ENCODE measurements at places on chromosomes 4 and X.
A peak's percentile ranks its signal among the peaks of the same experiment; 100 is the strongest.

DNA sequence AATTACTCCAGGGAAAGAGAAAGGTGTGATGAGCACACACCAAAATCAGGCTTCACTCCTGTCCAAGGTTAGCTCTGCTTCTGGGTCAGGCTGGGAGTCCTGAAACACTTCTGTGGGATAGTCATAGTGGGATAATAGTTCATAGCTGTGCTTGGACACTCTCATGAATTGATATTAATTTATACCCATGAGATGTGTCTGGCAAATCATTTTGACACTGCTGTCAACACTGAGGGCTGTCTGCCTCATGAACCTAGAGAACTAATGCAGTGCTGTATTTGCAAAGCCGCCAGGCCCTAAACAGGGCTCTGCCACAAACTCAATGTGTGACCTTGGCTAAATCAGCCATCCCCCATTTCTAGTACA, 24.5 kb upstream of the PGRMC1 start:
- no peak for DNase-seq

- peak; percentile 45 for DNase-seq
Measured at GRCh38 chr4:36385951-36386571, 104.6 kb downstream of the DTHD1 start.

- no peak for DNase-seq
Measured at GRCh38 chr4:7976025-7976424, 36.4 kb upstream of the AFAP1 start.

DNA sequence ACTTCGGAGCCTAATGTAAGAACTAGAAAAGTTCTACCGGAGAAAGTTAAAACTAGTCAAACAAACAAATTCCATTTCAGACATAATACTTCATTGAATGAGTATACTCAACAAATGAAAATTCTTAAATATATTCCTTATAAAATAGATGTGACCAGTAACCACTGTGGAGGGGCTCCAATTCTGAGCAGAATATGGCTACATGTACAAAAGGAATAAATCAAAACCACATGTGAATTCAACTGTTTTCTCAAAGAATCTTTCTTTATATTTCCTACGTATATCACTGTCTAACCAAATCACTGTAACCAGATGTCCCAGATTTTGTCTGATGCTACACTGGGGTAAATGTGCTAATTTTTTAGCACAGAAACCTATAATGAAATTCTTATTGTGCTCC, 49.0 kb downstream of the HTN1 start:
- DNase-seq, result no peak

DNA sequence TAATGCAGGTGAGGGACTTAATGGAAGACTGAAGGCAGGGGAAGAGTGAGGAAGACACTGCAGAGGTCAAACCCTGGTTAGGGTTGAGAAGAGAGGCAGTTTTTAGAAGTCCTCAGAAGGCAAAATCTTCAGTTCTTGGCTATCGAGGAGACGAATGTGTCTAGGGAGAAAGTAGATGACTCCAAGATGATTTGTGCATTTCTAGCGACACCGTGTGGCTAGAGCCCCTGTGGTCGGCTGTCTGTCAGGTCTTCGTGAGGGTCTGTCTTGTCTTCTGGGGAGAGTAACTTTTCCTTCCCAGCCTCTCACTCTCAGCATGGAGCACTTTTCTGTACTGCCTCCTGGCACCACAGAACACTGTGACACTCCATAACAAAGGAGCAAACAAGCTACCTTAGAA, 458.1 kb downstream of the STIM2 start:
- no peak for DNase-seq

DNA sequence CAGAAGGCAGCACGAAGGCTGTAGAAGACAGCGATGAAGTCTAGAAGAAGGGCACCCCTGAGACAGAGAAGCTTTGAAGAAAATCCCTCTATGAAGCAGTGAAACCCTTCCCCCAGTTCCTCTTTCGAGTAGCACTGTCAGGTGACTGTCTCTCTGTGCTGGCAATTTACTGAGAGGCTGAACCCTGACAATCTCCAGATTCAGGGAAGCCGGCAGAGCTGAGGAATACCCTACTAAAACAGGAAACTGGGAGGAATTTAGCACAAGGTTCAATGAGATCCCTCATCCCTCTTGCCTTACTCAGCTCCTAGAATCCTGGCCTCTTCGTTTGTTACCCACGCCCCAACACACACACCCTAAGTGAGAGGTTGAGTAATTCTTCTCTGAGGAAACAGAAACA, 239.7 kb upstream of the NOCT start:
- DNase-seq, result no peak

DNA sequence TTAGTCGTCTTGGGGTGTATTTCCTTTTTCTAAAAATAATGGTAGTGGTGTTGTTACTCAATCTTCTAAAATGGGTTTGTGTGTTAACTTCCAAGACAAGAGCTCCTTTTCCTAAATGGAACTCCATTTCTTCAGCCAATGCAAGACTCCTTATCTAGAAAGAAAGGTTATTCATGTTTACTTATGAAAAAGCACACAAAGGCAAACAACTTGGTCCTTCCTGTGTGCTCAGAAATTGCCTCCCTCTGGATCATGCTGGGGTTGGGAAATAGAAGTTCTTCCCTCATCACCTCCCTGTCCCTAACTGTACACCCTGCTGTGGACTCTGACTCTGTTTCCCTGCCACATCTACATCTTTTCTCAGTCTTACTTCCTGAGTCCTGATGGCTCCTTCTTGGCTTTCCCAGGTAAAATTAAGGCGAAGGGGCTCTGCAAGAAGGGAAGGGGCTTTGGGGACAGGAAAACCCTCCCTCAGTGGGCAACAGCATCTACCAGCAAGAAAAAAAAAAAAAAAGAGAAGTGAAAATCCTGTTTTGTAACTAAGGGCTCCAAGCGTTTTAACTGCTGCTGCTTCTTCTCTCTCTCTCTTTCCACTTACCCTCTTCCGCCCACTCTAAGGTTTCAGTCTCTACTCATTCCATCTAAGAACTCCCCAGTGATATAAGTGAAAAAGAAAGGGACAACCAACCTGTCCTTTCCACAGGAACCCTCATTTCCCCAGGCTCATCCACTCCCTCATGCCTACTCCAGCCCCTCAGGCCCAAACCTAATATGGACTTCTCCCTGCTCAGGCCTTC, 19.8 kb upstream of the TASL start:
- peak; percentile 58 for DNase-seq

- DNase-seq, result no peak
Measured at GRCh38 chr4:119602366-119602765, 26.2 kb downstream of the PDE5A start.

DNA sequence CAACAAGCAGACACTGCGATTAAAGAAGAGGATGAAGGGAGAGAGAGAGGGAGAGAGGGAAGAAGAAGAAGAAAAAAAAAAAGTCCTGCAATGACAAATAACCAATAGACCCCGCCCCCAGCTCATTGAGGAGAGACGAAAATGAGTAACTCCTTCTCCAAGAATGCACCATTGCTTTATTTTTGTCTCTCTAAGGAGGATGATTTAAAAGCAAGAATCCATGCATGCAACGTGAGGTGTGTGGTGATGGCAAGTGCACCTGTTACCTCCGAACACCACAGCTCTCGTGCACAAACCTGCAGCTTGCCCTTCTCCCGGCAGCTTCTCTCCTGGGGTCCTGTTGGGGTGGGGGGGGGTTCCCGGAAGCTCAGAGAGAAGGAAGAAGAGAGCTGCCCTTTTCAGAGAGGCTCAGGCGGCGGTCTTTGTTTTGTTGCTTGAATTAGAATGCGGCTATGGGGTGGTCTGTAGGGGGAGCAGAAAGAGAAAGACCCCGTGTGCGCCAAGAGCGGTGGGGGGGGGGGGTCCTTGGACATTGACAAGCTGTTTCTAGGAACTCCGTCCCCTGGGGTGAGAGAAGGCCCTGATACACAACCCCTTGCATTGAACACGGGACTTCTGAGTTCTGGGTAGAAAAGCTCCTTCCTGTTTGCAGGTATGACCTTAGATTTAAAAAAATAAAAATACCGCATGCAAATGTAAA, 100.7 kb downstream of the CRLF2 start:
- no peak for DNase-seq

- no peak for DNase-seq
Measured at GRCh38 chr4:65249111-65249510, 421.2 kb downstream of the EPHA5 start.

DNA sequence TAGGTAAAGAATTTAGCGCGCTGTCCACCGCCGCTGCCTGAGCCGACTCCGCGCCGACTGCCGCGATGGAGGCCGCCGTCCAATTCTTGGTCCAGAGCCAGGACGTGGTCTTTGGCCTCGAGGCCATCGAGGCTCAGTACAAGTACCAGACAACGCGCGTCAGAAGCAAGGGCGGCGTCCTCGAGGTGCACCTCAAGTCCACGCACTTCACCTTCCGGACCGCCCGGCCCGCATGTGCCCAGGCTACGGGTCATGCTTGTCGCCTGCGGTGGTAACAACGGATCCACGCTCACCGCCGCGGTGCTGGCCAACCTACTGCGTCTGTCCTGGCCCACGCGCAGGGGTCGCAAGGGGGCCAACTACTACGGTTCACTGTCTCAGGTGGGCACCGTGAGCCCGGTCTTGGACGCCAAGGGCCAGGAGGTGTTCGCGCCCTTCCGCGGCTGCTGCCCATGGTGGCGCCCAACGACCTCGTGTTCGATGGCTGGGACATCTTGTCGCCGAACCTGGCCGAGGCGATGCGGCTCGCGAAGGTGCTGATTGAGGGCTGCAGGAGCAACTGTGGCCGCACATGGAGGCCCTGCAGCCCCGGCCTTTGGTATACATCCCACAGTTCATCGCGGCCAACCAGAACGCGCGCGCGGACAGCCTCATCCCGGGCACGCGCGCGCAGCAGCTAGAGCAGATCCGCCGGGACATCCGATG, 128.0 kb downstream of the ANAPC4 start:
- no peak for DNase-seq

GRCh38 chrX:69103539-69103938, 61.7 kb downstream of the PJA1 start:
- no peak for DNase-seq

GRCh38 chr4:20532116-20532790, 168.0 kb upstream of the PACRGL start:
- no peak for DNase-seq

GRCh38 chr4:71732706-71733105, 51.2 kb downstream of the GC start:
- DNase-seq, result no peak

DNA sequence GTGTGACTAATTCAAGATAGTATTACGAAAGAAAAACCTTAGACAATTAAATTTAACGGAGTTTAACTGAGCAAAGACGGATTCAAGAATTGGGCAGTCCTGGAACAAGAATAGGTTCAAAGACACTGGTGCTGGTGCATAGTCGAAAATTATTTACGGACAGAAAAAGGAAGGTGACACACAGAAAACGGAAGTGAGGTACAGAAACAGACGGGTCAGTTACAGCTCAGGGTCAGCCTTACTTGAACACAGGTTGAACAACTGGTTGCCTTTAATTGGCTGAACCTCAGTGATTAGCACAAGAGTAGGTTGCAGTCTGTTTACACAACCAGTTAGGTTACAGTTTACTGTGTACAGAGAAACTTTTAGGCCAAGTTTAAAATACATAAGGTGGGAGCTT, 31.5 kb downstream of the KLHL8 start:
- no peak for DNase-seq

- no peak for DNase-seq
Measured at GRCh38 chr4:124372916-124373315, 339.6 kb downstream of the ANKRD50 start.

- DNase-seq, result no peak
Measured at GRCh38 chrX:4263030-4263803, 549.8 kb upstream of the PRKX start.

GRCh38 chrX:23888887-23889501, 18.7 kb downstream of the APOO start:
- no peak for DNase-seq

- DNase-seq, result no peak
Measured at GRCh38 chrX:148500423-148501385, at the start of gene AFF2. Gene AFF2, plus strand, starts transcription at chrX:148500617. Its CDS starts 481 bp downstream, at chrX:148501098.

GRCh38 chrX:82734140-82734539, 774.0 kb upstream of the POU3F4 start:
- DNase-seq, result no peak

DNA sequence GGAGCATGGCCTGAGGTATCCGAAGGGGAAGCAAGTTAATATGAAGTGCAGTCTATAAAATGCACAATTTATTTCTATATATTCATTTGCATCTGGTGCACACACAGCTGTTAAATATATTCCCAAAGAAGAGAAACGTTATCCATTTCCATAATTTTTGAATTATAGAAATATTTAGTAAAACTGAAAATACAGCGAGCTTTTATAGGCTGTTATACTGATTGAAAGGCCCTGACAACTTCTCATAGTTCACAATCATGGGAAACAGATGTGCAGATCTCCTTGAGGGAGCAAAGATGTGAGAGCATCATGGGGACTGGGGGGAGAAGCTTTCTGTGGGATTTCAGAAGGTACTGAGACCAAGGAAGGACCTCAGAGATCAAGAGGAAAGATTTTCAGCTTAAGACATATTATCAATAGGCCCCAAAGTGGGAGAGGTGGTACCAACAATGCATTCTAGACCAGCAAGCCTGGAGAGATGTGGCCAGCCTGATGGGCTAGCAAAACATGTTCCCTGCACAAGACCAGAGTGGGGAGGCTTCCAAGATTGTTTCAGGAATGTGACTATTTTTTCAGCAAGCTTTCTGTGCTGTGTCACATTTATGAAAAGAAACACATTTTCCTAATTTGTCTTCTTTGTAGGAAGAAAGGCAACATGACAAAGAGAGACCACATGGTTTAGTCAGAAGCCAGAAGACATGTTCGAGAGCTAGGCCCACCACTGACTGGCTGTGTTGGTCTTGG, 256.0 kb upstream of the SFRP2 start:
- DNase-seq, result no peak

GRCh38 chr4:180823108-180823507, 1420.1 kb upstream of the TENM3 start:
- DNase-seq, result no peak

DNA sequence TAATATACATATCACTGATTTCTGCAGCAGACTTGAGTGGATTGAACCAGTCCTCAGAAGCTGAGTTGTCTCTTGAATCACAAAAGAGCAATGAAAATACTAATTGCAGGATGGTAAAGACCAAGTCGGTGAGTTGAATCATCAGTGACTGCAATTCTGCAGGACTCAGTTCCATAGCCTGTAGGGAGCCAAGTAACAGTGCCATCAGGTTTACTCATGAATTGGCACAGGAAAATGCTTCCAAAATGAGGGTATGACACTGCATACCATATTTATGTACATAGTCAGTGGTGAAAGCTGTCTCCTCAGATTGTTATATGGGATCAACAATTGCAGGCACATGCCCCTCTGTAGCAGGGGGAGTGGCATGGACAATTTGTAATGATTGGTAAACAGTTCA, 192.8 kb downstream of the CCNG2 start:
- DNase-seq, result no peak

GRCh38 chr4:19945979-19946380, 305.7 kb upstream of the SLIT2 start:
- DNase-seq, result no peak

DNA sequence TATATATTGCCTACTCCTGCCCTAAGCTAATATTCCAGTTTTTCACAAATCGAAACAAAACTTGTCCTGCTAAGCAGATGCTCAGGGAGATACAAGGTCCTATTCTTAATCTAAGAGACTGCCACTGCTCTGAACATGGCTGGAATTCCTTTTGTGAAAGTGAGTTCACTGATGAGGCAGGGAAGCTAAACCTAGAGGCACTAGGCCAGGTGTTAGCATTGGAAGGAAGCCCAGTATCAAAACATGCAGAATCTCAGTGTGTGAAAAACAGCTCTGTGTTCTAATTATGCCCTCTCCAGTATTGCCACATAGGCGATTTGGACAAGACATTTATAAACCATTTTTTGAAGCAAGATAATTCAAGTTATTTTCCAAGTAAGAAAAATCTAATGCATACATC, 47.6 kb downstream of the ABCG2 start:
- no peak for DNase-seq
